CD4-positive, alpha-beta T cell treated with Interleukin-4 for 4 hours (primary cell): ENCODE measurements at places on chromosomes 12 and 14.

DNA sequence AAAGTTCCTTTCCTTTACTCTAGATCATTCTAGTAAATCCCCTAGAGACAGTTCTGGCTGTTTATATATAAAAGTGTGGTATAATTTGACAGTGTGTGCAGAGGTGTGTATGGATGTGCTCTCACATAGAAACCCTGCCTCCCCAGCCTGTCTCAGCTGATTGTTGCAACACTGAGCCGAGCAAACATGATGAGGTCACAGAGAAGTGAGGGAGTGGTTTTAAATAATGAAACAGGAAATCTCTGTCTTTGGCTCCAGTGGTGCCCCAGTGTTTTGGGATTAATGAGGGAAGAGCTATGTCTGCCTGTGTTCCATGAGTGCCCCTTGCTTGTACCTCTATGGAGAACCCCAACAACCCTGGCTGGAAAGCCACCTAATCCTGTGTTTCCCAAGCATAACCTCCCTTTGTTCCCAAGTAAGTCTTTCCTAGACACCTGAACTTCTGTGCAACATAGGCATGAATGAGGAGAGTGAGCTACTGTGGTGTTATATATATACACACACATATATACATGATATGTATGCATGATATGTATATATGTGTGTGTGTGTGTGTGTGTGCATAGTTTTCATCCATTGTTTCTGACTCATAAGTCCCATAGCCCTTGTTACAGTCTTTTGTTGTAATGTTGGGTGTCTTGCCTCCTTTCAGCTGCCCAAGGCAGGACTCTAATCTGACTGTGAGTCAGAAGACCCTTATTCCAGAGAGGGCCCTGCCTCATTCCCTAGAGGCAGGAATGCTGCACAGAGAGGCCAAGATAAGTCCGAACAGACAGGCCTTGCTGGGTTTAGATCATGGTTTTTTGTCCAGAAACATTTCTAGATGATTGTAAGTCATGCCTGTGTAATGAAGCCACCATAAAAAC, 18.0 kb downstream of the TRAF3 start:
- DNase-seq, result peak; percentile 58

DNA sequence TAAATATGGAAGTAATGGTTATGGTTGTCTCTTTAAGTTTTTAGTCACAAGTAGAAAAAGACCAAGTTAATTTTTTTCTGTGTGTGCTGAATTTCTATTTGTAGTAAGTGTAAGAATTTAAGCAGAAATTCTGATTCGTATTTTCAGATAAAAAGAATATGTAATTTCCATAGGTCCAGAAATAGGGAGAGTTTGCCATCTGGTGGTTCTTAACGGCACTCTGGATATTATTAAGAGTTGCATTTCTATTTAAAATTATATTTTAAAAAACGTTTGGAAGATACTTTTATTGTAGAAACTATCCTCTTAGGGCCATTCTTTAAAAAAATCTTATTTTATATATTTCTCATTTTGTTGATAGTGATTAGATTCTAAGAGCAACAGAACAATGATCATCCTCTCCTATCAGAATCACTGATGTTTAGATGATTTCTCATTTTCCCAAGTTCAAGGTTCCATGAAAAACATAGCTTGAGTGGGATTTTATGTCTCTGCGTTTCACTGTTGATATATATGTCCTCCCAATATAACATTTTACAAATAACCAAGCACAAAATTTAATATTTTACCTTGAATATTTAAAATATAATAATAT, 88.3 kb downstream of the LRRK2 start:
- no peak for DNase-seq

DNA sequence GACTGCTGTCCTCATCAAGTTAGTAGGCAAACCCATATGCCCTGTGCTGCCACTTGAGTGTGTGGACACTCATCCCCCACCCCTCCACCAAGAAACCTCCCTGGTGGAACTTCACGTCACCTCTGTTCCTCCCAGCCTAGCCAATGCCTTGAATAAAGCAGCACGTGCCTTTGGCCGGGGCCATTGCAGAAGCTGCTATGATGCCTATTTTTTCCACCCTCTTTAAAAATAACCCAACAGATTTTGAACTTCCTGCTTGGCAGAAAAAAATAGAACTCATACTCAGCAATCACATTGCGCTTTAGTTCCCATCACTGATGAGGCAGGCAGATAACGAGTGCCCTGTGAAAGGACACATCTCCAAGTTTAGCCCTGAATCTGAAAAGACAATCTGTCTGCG, 23.1 kb upstream of the PWP1 start:
- no peak for DNase-seq

- no peak for DNase-seq
Observed at GRCh38 chr14:70441641-70442040, 10.3 kb upstream of the ADAM21 start.

DNA sequence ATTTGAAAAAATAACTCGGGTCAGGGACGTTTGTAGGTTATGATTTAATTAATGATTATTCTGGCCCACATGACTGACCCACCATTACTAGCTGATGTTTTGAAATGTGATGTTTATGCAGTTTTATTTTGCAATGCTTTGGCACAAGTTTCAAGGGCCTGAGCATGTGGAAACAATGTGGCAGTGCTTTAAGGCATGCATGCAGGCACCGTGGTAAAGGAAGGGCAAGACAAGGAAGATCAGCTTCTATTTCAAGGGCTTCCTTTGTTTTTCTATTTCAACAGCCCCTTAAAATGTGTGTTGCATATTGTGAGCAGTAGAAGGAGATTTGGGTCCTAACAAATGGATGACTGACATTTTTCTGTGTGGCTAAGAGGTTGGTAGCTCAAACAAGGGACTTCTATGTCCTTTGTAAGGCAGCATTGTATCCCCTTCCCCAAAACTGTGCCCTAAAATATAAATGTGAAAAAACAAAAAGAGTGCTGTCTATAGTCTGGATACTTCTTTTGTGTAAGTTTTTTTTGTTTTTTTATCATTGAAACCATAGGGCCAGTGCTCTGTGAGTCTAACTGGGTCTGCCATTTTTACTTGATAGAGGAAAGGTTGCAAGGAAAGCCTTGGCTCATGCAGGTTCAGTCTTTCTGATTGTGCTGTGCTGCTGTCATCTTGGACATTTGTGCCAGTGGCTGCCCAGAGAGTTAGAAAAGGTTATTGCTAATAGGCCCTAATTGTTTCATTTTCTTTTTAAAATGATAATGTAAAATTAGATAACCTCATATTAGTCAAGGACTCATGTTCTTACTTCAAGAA, 103.5 kb downstream of the FGD4 start:
- no peak for DNase-seq

GRCh38 chr14:92340931-92341330, 18.0 kb downstream of the SLC24A4 start:
- no peak for DNase-seq
